ENCODE measurements at places on chromosomes 11 and 22.

DNA sequence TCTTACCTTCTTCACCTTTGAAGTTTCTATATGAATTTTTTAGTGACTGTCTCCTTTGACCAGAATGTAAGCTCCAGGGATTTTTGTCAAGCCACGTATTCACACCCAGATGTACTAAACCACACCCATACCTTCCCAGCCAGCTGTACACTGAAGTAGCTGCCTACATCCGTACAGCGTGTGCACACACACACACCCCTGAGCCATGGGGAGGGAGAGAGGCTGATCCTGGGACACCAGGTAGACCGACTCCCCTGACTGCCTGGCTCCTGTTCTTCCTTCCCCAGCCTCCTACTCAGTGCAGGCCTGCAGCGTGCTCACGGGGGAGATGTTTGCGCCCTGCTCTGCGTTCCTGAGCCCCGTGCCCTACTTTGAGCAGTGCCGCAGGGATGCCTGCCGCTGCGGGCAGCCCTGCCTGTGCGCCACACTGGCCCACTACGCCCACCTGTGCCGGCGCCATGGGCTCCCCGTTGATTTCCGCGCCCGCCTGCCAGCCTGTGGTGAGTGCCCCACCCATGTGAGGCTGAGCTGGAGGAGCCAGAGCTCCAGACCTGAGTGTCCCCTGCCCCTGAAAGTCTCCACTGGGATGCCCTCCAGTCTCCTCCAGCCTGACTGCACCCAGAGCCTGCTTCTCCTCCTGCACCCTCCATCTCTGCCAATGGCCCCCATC is 25.9 kb downstream of the OTOG start:
- no peak for DNase-seq

- DNase-seq: no peak
Measured at GRCh38 chr22:19424186-19424500, 7.4 kb downstream of the HIRA start.

- DNase-seq: no peak
Measured at GRCh38 chr22:40463683-40464082, 93.3 kb downstream of the SGSM3 start.

DNA sequence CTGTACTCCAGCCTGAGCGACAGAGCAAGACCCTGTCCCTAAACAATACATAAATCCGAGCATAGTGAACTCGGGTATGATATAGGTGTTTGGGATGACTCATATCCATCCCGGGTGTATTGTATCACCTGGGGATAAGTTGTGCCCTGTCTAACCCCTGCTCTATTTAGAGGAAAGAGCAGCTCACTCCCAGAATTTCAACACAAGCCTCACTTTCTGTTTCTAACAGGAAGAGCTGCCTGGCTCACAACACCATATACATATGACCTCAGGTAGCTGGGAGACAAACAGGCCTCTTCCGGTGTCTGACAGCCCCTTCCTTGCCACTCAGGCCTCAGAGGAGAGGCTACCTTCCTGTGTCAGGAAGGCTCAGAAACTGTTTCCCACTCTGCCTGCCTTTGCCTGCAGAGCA is 9.9 kb upstream of the MICALL1 start:
- DNase-seq: no peak

GRCh38 chr22:22219140-22219996 is 25.2 kb upstream of the VPREB1 start:
- no peak for DNase-seq

All from brain microvascular endothelial cell (primary cell).